OCI-LY7 (cell line): ENCODE measurements at places on chromosomes 7 and 10.
A peak's percentile ranks its signal among the peaks of the same experiment; 100 is the strongest.

DNA sequence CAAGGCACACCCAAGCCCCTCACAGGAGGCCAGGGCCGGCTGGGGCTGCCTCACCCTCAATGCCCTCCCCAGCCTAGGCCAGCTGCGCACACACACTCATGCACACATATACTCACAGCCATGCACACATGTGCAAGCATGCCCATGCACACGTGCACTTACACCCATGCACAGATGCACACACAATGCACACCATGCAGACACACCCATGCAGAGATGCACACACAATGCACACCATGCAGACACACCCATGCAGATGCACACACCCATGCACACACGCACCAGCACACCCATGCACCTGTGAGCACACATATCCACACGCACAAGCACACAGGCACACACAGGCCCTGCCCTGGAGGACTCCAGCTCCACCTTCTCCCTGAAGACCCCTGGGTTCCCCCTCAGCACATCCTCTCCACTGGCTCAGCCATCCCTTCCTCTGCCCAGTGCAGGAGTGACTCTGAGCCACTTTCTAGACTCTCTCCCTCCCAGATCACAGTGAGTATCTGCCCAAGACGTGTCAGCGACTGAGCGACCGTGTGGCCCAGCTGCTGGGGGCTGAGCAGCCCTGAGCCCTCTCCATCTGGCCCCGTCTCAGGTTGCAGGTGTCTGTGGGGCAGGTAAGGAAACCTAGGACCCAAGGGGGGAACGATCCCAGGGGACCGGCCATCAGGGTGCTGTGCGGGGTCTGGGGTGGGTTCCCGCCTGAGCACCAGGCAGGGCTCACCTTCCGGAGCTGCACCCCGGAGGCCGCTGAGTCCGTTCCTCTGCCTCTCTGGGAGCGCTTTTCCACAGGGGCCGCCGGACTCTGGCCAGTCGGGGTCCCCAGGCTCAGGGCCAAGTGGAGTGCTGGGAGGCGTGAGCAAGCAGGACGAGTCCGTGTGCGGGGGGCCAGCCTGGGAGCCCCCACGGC lies 25.8 kb downstream of the AP5Z1 start:
- no peak for DNase-seq

DNA sequence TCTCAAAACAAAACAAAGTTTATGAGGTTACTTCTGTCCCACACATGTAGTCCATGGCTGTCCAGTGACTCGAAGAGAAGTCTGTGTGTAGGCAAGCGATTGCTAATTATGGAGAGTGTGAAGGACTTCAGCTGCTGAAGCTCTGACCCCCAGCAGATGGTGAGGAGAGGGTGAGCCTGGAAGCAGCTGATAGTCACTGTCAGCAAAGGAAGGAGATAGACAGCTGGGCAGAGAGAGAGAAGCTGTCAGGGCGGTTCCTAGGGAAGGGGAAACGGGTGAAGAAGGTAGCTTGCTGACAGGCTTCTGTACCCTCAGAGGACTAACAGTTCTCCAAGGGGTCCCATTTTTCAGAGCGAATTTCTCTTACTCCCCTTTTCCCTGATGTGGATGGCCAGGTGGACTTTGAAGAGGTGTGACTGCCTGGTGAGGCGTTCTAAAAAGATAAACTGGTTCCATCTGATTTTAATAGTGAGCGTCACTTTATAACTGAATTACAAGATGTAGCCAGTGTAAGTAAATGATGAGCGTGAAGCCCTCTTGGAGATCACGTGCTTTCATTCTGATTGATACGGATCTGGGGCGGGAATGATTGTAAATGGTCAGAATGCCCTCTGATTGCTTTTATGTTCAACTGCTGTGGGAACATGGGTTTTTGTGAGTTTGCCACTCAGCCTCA lies 12.1 kb downstream of the ZSCAN21 start:
- no peak for DNase-seq

GRCh38 chr10:114932945-114933344 lies 5.0 kb upstream of the TRUB1 start:
- DNase-seq, result no peak

DNA sequence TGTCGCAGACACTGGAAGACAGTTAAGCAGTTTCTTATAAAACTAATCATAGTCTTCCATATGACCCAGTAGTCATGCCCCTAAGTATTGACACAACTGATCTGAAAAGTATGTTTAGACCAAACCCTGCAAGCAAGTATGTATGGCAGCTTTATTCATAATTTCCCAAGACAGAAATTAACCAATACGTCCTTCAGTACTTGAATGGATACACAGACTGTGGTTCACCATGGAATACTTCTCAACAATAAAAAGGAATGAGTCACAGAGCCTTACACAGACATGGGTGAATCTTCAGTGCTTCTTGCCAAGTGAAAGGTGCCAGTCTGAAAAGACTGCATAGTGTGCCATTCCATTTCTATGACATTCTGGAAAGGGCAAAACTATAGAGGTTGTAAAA lies 50.2 kb upstream of the AKR1E2 start:
- no peak for DNase-seq

GRCh38 chr7:21718391-21718790 lies 175.6 kb downstream of the DNAH11 start:
- no peak for DNase-seq

DNA sequence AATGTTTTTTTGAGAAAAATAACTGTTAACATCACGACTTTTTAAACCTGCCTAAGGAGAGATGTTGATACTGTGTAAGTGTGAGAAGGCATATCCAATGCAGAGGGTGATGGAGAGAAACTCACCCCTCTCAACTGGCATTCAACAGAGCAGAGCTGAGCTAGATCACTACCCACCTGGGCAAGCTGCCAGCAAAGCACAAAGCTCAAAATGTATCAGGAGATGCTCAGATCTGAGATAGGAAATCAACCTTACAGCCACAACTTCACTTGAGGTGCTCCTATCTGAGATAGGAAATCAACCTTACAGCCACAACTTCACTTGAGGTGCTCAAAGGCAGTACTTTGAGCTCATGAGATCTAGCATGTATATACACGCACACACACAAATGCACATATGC lies 151.5 kb upstream of the PDE1C start:
- DNase-seq, result no peak

- peak; percentile 75 for DNase-seq
Measured at GRCh38 chr10:30434273-30435072, 489 bp downstream of the MAP3K8 start.

DNA sequence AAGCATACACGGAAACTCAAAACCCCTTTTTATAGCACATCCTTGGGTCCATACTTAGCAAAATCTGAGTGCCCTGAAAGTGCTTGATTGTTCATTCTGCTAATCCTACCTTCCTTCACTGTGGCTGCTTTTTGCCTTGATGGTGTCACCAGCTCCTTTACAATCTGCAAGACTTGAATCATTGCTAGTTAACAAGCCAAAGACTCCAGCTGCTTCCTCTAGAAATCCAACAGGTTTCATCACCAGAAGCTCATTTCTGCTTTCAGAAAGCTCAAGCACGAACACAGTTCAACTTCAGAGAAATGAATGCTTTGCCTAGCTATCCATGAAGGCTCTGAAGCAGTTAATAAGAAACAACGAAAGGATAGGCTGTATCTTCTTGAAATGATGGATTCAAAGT lies 38.0 kb downstream of the USP6NL start:
- peak; percentile 67 for DNase-seq

- DNase-seq, result no peak
Measured at GRCh38 chr10:62560201-62560819, 186.1 kb downstream of the ZNF365 start.

DNA sequence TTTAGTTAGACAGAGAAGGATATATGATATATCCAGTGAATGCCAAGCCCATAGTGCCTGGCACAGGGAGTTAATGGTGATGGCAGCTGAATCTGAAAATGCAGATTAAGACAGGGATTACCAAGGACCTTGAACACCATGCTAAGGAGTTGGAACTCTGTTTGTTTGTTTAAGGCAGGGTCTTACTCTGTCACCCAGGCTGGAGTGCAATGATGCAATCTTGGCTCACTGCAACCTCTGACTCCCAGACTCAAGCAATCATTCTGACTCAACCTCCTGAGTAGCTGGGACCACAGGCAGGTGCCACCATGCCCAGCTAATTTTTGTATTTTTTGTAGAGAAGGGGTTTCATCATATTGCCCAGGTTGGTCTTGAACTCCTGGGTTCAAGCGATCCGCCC lies 1.6 kb downstream of the AKR1D1 start:
- DNase-seq, result no peak

DNA sequence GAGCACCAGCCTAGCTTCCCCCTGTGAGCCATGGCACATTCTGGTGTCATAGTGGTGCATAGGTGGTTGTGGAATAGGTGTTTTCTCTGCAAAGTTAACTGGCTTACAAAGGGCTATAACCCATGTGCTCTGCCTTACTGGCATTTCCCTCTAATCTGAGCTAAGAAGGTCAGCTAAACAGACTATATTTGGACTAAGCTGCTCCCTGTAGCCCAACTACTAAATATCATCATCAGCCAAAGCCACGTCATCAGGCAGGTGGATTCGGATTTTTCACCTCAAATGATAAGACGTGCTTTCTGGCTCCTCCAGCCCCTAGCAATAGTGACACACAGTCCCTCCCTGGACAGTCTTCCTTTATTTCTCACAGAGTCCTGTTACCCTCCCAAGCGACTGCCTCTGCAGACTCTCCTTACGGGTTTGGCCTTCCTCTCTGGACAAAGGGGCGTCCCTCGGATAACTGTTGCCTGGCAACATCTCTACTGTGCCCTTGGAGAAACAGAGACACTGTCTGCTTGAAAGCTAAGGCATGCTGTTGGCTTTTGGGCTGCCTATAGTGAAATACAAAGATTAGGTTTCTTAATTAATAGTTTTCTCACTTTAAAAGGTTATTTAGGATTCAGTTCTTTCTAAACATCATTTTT lies 9.1 kb downstream of the SLC13A4 start:
- no peak for DNase-seq

DNA sequence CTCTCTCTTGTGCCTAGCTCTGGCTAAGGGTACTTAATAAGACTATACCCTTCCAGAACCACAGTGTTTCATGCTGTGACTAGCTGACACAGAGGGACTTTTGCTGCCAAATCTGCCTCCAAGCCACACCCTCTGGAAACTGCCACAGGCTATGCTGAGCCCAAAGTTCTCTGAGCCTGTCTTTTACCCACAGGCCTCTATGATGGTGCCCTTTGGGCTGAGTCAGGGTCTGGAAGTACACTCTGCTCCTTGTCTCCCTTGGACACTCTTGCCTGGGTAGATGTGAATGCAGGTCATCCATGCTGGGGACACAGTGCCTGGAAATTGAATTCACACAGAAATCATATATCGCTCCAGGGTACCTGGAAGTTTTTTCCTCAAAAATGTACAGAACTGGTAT lies 22.6 kb downstream of the DYDC1 start:
- DNase-seq, result no peak

DNA sequence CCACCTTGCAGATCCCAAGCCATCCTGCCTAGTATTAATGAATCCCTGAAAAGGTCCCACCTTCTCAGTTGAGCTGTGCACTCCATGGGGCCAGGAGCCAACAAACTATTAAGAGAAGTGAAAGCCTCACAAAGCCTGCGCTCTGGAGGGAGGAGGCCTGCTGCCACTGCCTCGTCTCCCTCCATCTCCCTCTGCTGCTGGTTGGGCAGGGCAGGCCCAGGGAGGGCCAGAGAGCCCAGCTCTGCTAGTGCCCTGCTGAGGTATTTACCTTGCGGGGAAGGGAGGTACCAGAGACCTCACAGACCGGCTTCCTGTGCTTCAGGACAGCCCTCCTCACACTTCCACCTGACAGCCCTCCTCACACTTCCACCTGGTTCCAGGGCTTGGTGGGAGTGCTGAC lies 171.5 kb downstream of the SH3PXD2A start:
- DNase-seq, result no peak

GRCh38 chr10:16271571-16271970 lies 165.2 kb upstream of the PTER start:
- no peak for DNase-seq

DNA sequence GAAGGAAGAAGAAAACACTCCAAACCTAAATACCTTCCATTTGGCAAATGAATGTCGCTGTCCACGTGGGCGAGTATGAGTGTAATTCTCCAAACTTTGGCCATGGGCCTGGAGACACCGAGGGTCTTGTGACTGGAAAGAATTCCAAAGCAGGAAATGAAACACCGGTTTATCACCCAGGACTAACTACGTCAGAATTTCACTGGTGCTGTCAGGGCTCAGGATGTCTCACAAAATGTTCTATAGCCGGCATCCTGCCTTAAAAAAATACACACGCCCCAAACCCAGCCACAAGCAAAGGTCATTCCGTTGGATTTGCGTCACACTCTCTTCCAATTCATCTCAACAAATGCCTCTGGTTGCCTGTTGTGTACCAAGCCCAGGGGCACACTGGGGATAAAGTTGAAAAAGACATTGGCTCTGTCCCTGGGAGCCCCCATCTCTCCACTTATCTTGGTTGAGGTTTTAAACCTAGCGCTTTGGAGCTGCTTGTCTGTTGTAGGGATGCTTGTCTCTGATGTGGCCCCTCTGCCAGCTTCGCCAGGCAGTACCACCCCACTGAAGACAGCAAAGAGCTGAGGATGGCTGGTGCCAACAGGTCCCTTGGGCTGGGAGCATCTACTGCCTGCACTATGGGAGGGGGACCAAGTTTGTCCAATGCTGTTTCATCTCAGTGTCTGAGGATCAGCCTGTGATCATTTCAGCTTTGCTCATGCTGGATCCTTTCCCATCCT lies 31.2 kb downstream of the GSTO2 start:
- no peak for DNase-seq

DNA sequence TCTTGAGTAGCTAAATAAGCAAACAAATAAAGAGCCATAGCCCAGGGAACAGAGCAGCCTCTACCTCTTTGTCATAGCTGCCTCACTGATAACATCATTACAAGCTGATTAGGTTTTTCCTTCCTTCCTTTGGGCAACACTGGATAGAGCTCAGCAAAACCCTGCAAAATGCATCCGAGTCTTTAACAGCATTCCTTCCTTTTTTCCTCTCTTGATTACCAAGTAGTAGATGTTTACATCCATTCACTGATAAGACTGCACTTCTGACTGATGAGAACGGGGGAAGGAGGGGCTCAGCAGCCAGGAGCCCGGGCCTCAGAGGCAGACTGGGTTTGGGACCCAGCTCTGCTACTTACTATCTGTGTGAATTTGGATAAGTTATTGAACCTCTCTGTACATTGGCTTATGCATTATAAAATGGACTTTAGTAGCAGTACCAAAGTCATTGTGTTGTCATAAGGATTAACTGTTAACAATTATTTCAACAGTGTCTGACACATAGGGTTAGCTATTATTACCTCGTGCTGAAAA lies 214.2 kb downstream of the ANK3 start:
- no peak for DNase-seq

DNA sequence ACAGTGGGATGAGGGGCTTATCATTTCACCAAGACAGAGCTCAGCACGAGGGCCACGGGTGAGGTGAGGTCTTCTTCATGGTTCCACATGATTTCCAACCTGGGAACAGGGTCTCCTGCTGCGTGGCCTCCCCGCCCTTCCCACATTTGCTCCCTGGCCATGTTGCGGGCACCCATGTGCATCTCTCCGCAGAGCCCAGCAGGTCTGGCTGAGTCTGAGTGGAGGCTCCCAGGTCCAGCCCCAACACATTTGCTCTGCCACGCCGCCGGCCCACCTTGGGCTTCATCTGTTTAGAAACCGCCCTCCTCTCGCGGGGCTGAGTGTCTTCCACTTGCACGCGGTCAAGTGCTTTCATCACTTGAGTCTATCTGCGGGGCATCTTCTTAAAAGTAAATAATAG lies 14.8 kb upstream of the PRKAR1B start:
- DNase-seq, result no peak
